Cardiac septum (tissue), 1 donor: ENCODE measurements at places on chromosomes 7 and 10. TPM values are rescaled to one million over a fixed set of nuclear protein-coding genes. Genes with fewer than 3 reads are reported as not detected.

Gene EBLN1
- not detected for total RNA-seq

DNA sequence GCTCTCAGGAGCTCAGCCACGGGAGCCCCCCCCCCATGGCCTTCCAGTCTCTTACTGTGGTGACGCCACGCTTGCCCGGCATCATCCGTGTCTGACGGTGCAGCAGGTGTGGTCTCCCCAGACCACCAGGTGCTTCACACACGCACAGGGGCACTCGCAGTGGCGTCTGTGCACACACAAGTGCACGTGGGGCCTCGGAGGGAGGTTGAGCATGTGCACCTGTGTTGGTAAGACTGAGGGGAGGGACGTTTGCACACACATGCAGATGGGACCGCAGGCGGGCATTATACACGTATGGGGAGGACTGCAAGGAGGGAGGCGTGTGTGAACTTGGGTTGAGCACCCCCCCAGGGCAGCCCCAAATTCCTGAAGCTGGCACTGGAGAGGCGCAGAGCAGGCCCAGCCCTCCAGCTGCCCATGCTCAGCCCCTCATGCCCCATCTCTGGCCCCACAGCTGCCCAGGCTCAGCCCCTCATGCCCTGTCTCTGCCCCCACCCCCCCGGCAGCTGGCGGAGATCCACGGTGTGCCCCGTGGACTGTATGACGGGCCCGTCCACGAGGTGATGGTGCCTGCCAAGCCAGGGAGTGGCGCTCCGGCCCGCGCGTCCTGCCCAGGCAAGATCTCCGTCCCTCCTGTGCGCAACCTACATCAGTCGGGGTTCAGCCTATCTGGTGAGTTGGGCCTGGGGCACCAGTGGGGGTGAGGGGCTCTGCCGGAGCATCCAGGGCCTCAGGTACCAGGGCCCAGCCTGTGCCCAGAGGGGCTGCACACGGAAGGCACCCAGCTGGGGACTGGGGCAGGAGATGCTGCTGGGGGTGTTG lies 16.7 kb downstream of the DPYSL4 start:
- DNase-seq, result no peak

DNA sequence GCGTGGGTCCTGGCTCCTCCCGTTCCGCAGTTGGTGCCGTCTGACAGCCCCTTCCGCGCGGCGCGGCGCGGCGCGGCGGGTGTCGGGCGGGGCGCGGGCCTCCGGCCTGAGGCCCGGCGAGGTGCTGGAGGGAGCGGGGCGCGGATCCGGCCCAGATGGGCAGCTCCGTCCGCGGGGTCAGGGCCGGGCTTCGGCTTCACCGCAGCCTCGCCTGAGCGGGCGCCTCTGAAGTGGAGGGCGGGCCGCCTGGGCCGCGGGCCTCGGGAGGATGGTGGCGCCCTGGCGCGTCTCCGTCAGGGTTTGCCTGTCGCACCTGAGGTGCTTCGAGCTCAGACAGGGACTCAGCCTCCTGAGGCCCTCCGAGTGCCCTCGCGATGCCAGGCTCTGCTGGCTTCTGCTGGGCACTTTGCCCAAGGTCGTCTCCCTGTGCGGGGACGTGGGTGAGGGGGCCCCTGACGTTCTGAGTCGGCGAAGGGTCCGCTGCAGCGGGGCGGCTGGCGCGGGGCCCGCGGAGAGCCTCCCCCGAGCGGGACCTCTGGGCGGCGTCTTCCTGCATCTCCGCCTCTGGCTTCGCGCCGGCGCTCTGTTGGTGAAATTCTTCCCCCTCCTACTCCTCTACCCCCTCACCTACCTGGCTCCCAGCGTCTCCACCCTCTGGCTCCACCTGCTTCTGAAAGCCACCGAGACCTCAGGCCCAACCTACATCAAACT lies 473 bp downstream of the ADCK2 start:
- no peak for DNase-seq

DNA sequence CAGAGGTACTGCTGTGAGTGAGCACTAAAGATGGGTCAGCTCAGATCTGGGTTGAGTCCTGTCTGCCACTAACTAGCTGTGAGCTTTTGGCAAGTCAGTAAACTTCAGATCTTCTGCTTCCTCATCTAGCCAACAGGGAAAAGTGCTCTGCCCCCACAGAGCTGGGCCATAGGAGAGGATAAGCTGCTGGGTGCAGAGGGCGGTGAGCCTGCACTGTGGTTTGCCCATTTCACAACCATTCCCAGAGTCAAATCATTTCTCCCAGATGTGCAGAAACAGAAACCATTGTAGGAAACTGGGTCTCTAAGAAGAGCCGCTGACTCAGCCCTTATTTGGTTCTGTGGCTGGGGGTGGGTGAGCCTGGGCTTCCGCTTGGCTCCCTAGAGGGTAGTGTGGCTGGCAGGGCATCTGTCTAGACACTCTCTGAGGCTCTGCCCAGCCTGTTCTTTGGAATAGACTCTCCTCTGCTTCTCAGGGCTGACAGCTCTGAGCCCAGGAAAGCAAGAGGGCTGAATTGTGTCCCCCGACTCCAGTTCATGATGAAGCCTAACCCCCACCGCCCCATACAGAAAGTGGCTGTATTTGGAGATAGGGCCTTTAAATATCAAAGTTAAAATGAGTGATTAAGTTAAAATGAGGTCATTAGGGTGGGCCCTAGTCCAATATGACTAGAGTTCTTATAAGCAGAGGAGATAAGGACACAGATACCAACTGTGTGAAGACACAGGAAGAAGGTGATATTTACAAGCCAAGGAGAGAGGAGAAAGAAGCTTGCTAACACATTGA lies 29.5 kb upstream of the ARHGAP22 start:
- peak; percentile 78 for DNase-seq

DNA sequence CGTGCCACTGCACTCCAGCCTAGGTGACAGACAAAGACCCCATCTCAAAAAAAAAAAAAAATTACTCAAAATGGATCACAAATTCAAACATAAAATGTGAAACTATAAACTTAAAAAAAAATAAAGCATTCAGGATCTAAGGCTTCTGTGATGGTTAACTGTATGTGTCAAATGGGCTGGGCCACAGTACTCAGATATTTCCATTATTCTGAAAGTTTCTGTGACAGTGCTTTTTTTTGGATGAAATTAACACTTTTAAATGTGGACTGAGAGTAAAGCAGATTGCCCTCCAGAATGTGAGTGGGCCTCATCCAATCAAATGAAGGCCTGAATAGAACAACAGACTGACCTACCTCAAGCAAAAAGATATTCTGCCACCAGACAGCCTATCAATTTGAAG lies 26.0 kb downstream of the ARHGAP12 start:
- no peak for DNase-seq

- DNase-seq, result no peak
These were observed 42.5 kb downstream of the STK32C start for GRCh38 chr10:132264966-132265889.

- no peak for DNase-seq
These were observed 22.2 kb downstream of the LRRC20 start for GRCh38 chr10:70360215-70360614.

- DNase-seq, result peak; percentile 76
These were observed 489.2 kb downstream of the ZNF33B start for GRCh38 chr10:42149027-42149700.

Gene DPP6
- total RNA-seq, result not detected

Gene VAX1
- not detected for total RNA-seq

Gene MARCHF5
- 32.1 TPM for total RNA-seq

Gene GJD4
- not detected for total RNA-seq
